ENCODE measurements at places on chromosomes 13 and 19. TPM values are rescaled to one million over a fixed set of nuclear protein-coding genes. Genes with fewer than 3 reads are reported as not detected.

DNA sequence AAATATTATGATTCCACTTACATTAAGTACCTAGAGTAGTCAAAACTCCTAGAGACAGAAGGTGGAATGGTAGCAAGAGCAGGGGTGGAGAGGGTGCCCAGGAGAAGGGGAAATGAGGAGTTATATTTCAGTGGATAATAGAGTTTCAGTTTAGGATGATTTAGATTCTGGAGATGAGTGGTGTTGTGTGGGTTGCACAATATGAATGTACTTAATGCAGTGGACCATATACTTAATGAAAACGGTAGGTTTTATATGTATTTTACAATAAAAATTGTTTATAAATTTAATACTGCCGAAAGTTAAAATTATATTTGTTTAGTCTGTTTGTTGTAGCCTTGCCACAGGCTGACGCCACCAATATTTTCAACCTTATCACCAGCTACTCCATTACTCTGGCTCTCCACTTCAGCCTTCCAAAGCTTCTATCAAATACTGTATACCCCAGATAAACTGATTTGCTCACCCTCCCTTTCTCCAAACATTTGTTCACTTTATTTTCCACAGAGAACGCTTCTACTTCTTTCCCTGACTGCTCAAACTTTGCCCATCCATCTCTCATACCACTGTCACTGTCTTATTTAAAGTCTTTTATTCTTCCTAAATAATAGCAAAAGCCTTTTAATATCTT lies 1.4 kb upstream of the RBM26 start:
- DNase-seq: no peak
- peaks cover 18% of the 10 kb centered on the region for H3K4me1 ChIP-seq
- H3K4me3 ChIP-seq: peak overlapping the region; percentile 96
- peaks cover 7% of the 10 kb centered on the region for H3K27me3 ChIP-seq

- H3K4me3 ChIP-seq: no peak overlapping the region
- H3K4me1 ChIP-seq: peaks cover 5% of the 10 kb centered on the region
- no peak for DNase-seq
- H3K36me3 ChIP-seq: no peaks in the 10 kb centered on the region
- H3K27me3 ChIP-seq: peaks cover 4% of the 10 kb centered on the region
- H3K27ac ChIP-seq: no peak overlapping the region
Observed at GRCh38 chr13:25473864-25474263, 102.1 kb downstream of the ATP8A2 start.

- peaks cover 4% of the 10 kb centered on the region for H3K27me3 ChIP-seq
- no peak overlapping the region for H3K4me3 ChIP-seq
- H3K27ac ChIP-seq: no peak overlapping the region
- peak; percentile 58 for DNase-seq
- H3K36me3 ChIP-seq: no peaks in the 10 kb centered on the region
- H3K4me1 ChIP-seq: peaks cover 36% of the 10 kb centered on the region
Observed at GRCh38 chr13:45370922-45371406, 30.0 kb upstream of the TPT1 start.

- H3K36me3 ChIP-seq: peaks cover 5% of the 10 kb centered on the region
- H3K27me3 ChIP-seq: peaks cover 14% of the 10 kb centered on the region
- peak within 1 kb of the TSS; percentile 91 for H3K27ac ChIP-seq
- peaks cover 32% of the 10 kb centered on the region for H3K4me1 ChIP-seq
Observed at GRCh38 chr19:49590971-49591730, at the start of gene PRR12. TSS of gene PRR12 (plus strand) at chr19:49591182. CDS start at chr19:49591655, 473 bp downstream.

DNA sequence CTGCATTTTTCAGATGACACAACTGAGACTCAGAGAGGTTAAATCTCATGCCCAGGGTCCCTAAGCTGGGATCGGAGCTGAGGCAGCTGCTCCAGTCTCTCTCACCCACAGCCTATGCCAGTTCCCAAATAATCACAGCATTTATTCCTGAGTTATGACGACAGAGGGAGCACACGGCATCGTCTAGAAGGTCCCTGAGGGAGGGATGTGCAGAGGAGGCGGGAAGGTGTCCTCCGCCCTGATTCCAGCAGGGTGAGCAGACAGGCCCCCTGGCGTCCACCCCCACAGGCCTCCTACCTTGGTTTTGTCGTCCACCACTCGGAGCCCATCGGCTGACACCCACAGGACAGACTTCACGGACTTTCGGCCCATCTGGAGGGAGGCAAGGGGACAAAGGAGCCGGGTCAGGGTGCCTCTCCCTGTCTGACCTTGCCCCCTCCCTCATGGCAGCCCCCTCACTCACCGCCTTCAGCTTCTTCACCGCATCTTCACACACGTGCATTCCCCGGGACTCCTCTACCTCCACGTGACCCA lies 8.0 kb downstream of the NUMBL start:
- H3K4me3 ChIP-seq: no peak overlapping the region
- H3K4me1 ChIP-seq: peaks cover 8% of the 10 kb centered on the region
- DNase-seq: no peak
- no peak overlapping the region for H3K27ac ChIP-seq
- H3K36me3 ChIP-seq: peaks cover 20% of the 10 kb centered on the region

GRCh38 chr19:12990853-12991252 lies 4.4 kb upstream of the NFIX start:
- peak overlapping the region; percentile 8 for H3K27ac ChIP-seq
- H3K27me3 ChIP-seq: peaks cover 17% of the 10 kb centered on the region
- peaks cover 15% of the 10 kb centered on the region for H3K4me1 ChIP-seq
- H3K4me3 ChIP-seq: no peak overlapping the region
- no peak for DNase-seq

GRCh38 chr19:46009530-46010510 lies 13.0 kb downstream of the PGLYRP1 start:
- H3K4me3 ChIP-seq: no peak overlapping the region
- H3K27ac ChIP-seq: no peak overlapping the region
- peaks cover 36% of the 10 kb centered on the region for H3K36me3 ChIP-seq

DNA sequence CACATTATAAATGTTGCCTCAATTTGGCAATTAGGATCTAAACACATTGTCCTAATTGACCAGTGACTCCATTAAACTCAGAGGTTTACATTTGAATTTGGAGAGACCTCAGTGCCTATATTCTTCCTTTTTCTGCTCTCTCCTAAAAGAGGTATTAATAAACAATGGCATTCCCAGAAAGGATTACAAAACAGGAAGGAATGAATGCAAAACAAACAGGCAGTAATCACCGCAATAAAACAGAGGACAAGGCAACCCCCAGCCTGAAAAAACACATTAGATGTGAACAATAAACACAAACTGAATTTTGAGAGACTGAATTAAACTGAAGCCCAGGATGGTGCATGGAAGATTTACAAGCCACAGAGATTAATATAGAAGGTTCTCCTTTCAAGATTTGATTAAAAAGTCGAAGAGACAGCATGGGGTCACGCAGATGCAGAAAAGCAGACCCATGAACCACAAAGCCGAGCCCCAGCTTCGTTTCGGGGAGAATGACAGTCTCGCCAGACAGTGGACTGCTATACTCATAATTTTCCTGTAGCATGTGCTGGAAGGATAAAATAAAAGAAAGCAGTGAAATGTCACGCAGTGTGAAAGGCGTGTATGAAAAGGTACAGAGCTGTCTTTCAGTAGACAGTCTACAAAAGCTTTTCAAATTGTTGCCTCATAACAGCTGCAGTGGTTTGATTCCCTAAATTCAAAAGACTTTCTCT lies 503.0 kb downstream of the LIG4 start:
- H3K36me3 ChIP-seq: no peaks in the 10 kb centered on the region
- no peaks in the 10 kb centered on the region for H3K4me1 ChIP-seq
- no peak overlapping the region for H3K27ac ChIP-seq
- H3K4me3 ChIP-seq: no peak overlapping the region
- DNase-seq: no peak

GRCh38 chr19:57103573-57104277 lies 16.1 kb upstream of the USP29 start:
- peak overlapping the region; percentile 1 for H3K4me3 ChIP-seq
- no peaks in the 10 kb centered on the region for H3K36me3 ChIP-seq
- peaks cover 7% of the 10 kb centered on the region for H3K4me1 ChIP-seq
- H3K27me3 ChIP-seq: peaks cover 2% of the 10 kb centered on the region
- peak; percentile 61 for DNase-seq

- no peak for DNase-seq
- H3K36me3 ChIP-seq: peaks cover 20% of the 10 kb centered on the region
- H3K4me3 ChIP-seq: peak overlapping the region; percentile 70
- peaks cover 2% of the 10 kb centered on the region for H3K27me3 ChIP-seq
- H3K27ac ChIP-seq: no peak overlapping the region
Observed at GRCh38 chr19:11624069-11624463, 26.8 kb downstream of the ZNF627 start.

Gene A1BG
- 14.4 TPM for polyA plus RNA-seq

Gene ATP4A
- polyA plus RNA-seq: not detected

Gene RASIP1
- polyA plus RNA-seq: not detected

Gene KLK12
- polyA plus RNA-seq: not detected

Gene LAIR1
- 86.9 TPM for polyA plus RNA-seq
